ENCODE measurements at places on chromosomes 6 and 20.

GRCh38 chr20:49790077-49790798 is 22.4 kb upstream of the SLC9A8 start:
- DNase-seq = no peak

DNA sequence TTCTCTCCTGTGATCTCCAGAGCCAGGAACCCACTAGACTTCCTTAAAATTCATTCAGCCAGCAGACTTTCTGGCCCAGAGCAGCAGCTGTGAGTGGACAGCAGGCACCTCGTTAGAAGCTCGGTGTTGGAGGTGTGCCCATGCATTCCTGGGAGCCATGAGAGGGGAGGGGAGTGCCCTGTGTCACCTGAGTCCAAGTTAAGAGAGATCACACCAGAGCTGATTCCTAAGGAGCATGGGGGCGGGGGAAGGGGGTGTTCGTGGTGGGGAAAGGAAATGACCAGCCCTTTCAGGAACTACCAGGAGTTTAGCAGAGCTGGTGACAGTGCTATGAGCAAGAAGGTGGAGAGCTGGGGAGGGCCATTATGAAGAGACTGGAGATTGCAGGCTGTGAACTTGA is 46.9 kb downstream of the GFRA4 start:
- no peak for DNase-seq

DNA sequence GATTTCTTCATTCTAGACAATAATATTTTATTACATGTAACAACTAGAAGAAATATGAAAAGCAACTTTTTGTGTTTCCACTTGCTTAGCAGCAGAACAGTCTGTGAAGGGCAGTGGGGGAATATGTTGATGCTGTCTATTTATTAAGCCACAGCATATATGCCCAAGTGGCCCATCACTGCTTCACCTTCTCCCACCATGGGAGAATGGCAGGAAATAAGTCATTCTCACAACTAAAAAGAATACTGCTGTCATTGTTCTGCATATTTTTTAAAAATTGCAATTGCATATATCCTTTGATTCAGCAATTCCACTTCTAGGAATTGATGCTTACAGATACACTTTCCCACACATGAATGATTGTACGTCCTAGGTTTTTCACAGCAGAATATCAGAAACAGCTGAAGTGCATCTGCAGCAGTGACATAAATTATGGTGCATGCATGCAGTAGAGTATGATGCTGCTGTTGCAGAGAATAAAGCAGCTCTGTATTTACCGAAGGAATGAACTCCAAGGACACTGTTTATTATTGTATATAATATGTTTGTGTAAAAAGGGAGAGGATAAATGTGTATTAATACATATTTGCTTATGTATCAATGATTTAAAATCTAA is 26.8 kb downstream of the KIF3B start:
- DNase-seq = peak; percentile 9

DNA sequence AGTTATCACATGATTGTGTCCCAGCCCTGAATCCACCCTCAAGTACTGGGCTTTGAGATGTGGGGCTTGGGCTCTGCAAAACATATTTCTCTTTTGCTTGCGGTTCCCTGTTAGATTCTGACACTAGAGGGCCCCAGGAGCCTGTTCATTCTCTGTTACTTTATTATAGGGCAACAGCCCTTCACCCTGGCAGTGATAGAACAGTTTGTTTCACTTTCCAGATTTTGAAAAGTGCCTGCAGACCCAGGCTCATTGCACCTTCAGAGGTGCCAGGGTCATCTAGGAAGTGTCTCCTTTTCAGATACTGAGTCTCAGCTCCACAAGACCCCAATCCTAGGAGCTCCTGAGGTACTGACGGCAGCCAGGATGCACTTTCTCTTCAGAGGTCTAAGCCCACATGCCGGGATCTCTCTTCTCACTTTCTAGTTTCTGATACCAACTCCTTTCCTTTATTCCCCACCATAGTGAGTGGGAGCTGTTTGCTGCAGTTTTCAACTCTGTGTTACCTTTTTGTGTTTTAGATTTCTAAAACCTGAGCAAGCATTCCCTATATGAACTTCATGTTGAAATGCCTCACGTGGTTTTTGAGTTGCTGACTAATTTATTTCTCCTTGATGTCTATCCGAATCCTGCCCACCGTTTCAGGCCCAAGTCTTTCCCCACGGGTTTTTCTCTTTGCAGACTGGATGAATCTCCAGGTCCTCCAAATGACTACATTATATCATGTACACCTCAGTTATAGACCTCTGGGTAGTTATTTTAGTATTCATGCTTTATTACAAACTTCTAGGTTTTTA is 10.9 kb downstream of the ABT1 start:
- DNase-seq = peak; percentile 62

- DNase-seq = no peak
Observed at GRCh38 chr20:37915434-37915787, 12.5 kb downstream of the VSTM2L start.

- peak; percentile 82 for DNase-seq
Observed at GRCh38 chr20:45311589-45312211, 3.6 kb upstream of the MATN4 start.

- DNase-seq = no peak
Observed at GRCh38 chr6:139442188-139442671, 67.8 kb upstream of the CITED2 start.

- no peak for DNase-seq
Observed at GRCh38 chr6:30709101-30709868, 7.8 kb downstream of the MDC1 start.

- no peak for DNase-seq
Observed at GRCh38 chr6:125503181-125503580, 201.4 kb upstream of the HDDC2 start.

GRCh38 chr6:53795340-53795701 is 516 bp downstream of the LRRC1 start:
- no peak for DNase-seq

- DNase-seq = no peak
Observed at GRCh38 chr6:155272353-155273232, 8.8 kb downstream of the CLDN20 start.

- DNase-seq = no peak
Observed at GRCh38 chr6:39166912-39167290, 51.9 kb upstream of the SAYSD1 start.

DNA sequence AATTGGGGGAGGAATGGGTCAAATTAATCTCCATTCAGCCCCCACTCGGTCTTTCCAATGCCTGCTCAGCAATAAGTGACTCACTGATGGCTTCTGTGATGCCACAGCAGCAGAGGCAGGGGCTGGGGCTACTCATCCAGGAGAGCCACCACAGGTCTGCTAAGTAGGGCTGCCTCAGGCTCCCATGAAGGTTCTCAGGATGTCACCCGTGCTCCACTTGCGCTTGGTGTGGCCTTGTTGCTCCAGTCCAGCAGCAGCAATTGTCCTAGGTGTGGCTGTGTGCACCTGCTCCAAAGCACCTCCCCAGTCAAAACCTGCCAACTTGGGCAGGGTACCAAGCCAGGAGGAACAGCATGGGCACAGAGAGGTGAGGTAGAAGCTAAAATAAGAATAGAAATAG is 627 bp upstream of the LY6G6C start:
- DNase-seq = no peak

DNA sequence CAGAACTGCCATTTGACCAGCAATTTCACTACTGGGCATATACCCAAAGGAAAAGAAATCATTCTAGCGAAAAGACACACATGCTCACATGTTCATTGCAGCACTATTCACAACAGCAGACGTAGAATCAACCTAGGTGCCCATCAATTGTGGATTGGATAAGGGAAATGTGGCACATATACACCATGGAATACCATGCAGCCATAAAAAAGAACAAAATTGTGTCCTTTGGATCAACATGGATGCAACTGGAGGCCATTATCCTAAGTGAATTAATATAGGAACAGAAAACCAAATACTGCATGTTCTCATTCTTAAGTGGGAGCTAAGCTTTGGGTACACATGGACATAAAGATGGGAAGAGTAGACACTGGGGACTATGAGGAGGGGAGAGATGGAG is 16.1 kb downstream of the RAET1E start:
- DNase-seq = no peak

DNA sequence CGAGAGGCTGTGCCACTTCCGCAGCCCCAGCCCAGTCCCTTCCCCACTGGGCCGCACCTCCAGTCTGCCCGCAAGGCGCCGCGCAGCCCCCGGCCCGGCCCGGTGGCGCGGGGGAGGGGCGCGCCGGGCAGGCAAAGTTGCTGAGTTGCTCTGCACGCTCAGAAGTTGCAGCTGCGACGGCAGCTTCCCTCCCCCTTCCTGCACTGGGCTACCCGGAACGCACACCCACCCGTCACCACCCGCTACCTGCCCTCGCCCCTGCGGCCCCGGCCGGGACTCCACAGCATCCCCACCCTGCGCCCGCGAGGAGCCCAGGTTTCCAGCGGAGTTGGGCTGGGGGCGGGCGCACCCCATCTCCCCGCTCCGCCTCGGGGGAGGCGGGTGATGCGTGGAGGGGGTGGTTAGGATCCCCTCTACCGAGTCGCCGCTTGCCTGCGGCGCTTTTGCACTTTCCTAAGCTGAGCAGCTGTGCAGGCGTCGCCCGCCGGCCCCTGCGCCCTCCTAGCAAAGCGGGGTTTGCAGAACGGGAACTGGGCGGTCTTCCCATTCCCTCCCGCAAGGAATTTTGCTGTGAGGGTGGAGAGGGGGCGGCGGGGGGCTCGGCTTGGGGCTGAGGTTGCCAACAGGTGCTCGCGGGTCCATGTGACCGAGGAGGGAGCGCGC is 55.9 kb upstream of the RREB1 start:
- DNase-seq = peak; percentile 43

DNA sequence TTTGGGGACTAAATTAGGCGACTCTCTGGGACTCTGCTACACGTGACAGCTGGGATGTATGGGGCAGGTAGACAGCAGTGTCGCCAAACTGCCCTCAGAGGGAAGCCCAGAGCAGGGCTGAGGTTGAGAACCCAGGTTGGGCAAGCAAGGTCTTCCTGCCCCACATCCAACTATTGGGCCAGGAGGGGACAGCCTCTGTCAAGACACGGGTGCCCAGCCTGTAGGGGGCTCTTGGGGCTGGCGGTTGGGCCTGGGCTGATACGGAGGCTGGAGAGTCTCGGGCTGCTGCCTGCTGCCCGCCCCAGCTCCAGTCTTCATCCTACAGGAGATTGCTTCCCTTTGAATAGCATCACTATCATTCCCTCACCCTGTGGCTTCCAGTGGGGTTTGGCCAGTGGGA is 33.3 kb downstream of the CPNE5 start:
- no peak for DNase-seq

DNA sequence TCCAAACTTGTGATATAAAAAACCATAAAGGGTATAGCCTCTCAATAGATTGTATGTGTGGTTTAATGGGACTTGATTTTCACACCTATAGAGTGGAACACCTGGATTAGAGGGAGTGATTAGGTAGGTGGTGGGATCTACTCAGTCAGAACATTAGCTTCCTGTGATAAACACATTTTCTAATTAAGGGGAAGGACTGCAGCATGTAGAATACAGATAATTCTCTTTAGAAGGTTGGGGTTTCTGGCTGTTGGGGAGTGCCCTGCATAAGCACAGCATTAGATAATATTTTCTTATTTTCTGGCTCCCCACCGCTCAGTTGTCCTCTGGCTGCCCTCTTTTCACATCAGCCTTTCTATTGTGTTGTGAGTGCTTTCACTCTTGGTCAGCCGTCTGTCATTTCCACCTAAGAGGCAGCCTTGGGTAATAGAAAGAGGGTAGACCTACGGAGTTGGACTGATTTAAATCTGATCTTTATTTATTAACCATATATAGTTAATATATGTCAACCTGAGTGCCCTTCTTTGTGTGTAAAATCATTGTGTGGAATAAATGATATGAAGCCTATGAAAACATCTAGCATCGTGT is 8.0 kb downstream of the CSE1L start:
- no peak for DNase-seq

GRCh38 chr6:166638573-166638964 is 11.5 kb upstream of the RPS6KA2 start:
- DNase-seq = no peak
